ENCODE measurements at places on chromosomes 13 and 19.

- no peak for DNase-seq
These were observed 146.9 kb upstream of the SOX21 start for GRCh38 chr13:94859278-94859691.

DNA sequence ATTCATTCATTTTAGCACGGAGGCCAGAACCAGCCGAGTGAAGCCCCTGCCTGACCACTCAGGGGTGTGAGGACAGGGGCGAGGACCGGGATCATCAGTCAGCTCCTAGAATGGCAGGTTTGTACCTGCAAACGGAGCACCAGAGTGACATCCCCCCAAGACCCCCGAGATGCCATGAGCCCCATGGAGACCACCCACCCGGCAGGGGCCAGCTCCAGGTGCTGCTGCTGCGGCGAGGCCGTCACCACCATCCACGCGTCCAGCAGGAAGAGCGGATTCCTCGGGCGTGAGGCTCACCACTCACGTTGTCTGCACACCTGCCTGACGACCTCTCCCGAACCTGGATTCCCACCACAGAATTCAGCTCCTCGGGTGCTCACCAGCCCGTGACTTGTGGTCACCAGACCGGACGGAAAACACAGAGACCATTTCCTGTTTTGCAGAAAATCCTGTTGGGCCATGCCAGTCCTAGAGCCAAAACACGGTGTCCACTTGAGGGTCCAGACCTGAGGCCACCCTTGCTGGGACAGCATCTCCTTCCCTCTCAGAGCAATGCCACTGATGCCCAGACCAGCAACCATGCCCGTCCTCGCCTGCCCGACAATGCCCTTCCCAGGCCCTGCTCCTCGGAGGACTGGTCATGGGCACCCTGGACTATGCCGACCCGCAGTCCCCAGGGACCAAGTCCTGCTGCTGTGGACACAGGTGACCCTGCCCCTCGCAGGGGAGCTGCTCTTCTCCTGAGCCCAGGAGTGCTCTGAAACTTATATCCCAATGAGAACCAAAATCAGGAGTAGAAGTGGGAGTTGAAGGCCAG is 74.2 kb downstream of the RASA3 start:
- no peak for DNase-seq

DNA sequence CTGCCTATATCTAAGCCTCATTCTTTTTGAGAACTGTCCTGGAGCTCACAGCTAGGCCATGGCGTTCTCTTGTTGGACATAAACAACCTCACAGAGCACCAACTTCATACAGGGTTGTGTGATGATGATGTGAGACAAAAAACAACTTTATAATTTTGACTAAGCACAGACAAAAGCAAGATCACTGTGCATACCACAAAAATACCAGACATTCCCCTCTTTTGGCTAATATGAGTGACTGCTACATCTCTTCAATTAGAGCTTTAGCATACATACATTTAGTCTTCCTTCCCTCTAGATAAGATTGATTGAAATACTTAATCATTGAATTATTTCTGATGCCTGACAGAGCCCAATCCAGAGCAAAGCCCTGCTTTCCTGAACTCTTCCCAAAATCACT is 8.3 kb downstream of the MAB21L1 start:
- DNase-seq = no peak

DNA sequence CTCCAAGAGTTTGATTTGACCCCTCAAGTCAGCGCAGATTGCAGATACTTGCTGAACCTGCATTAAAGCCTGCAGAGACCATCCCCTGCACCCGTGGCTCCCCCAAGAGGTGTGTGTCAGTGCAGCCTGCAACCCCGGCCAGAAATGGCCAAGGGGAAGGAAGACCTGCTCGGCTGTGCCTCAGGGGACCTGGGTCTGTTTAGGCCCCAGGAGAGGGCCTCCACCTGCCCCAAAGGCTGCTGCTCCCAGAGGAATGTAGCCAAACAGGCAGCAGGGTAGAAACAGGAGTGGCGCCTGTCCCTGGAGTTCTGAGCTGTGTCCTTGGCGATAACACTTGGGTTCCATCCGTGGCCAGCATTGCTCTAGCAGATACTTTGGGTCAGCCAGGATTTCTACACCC is 8.0 kb downstream of the POP4 start:
- no peak for DNase-seq

DNA sequence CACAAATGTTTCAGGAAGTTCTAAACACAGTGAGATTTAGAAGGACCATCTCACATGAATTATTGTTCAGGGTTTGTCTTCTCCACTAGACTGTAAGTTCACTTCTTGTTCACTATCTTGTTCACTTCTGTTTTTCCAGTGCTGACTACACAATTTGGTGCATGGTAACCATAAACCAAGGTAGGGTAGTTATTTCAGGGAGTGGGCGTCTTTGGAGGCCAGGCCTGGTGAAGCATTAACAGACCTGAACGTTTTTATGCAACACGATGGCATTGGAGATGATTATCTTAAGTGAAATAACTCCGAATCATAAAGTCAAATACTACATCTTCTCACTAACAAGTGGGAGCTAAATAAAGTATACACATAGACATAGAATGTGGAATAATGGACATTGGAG is 14.4 kb upstream of the OXGR1 start:
- DNase-seq = no peak

GRCh38 chr19:42345191-42345812 is 19.9 kb downstream of the MEGF8 start:
- DNase-seq = no peak
